ENCODE measurements at places on chromosomes 12 and 14.

DNA sequence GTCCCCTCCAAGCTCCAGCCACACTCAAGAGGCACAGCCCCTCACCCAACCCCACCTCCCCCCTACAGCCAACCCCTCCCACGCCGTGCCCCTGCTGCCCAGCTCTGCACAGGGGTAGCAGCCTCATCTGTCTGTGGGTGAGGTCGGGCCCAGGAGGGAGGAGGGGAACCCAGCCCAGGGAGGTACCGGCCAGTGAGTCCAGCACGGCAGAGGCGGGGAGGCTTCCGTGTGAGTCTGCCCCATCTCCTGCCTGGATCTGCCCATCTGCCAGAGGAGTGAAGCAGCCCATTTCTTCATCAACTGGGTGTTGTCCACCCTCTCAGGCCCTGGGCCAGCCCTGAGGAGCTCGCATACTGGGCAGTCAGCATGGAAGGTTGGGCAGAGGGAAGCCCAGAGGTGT is 54.2 kb downstream of the CCNK start:
- H3K4me1 ChIP-seq: peaks cover 5% of the 10 kb centered on the region
- H3K27me3 ChIP-seq: no peaks in the 10 kb centered on the region
- DNase-seq: no peak
- H3K27ac ChIP-seq: no peak overlapping the region
- no peak overlapping the region for H3K4me3 ChIP-seq

DNA sequence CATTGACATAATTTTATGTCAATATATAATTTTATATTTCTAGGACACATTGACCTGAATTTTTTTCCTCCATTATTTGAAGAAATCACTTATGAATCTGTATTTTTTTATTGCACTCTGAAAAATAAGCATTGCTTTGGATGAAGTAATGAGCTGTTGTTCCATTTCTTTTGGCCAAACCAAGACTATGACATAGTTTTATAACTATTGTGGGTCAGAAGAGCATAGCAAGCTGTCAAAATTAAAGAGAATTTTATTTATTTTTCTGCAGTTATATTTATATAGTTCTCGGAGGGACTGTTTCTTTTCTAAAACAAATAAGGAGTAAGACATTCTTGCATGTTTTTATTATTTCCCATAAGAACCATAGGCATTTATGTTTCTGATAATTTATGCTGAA is 8.5 kb downstream of the C12orf75 start:
- no peak for DNase-seq
- H3K36me3 ChIP-seq: no peaks in the 10 kb centered on the region
- no peaks in the 10 kb centered on the region for H3K27me3 ChIP-seq
- H3K27ac ChIP-seq: no peak overlapping the region

GRCh38 chr12:59077575-59078426 is 157.5 kb upstream of the LRIG3 start:
- no peaks in the 10 kb centered on the region for H3K36me3 ChIP-seq
- DNase-seq: no peak
- H3K4me1 ChIP-seq: peaks cover 6% of the 10 kb centered on the region

- peaks cover 43% of the 10 kb centered on the region for H3K4me1 ChIP-seq
- H3K36me3 ChIP-seq: peaks cover 16% of the 10 kb centered on the region
- H3K27me3 ChIP-seq: no peaks in the 10 kb centered on the region
- no peak overlapping the region for H3K27ac ChIP-seq
These were observed 9.6 kb upstream of the GPR84 start for GRCh38 chr12:54373649-54374561.

- H3K27ac ChIP-seq: peak overlapping the region; percentile 89
- H3K36me3 ChIP-seq: no peaks in the 10 kb centered on the region
- peak overlapping the region; percentile 87 for H3K4me3 ChIP-seq
- no peak for DNase-seq
- peaks cover 33% of the 10 kb centered on the region for H3K4me1 ChIP-seq
These were observed 1.0 kb downstream of the ELK3 start for GRCh38 chr12:96194971-96195844.

Measured in lower lobe of right lung (tissue), 2 donors.